ENCODE measurements at places on chromosomes 11 and 22.
A peak's percentile ranks its signal among the peaks of the same experiment; 100 is the strongest.

GRCh38 chr11:11409901-11410300 is 56.9 kb upstream of the CSNK2A3 start:
- DNase-seq = no peak

DNA sequence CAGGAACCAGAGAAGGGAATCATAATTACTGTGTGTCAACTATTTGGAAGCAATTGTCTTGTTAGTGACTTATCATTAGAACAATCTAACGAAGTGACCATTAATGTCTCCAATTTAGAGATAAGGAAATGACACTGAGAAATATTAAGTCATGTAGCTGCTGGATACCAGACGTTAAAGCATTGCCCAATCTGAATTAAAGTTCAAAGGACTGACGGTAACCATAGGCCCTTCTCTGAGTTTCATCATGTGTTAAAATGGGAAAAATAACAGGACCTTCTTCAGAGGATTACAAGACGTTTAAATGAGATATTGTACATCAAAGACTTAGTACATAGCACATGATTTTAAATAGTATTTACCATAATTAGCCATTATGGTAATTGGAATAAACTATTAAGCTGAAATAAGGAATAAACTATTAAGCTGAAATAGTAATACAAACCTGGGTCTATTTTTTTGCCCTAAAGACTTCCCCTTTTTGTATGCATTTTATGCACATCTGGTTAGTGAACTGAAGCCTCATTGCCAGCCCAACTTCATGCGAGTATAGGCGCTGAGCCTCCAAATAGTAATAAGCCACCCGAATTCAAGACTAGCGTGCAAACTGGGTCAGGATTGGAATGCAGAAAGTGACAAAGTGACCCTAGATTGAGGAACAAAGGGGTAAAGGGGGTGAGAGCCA is 41.0 kb downstream of the GLYATL1 start:
- DNase-seq = no peak

DNA sequence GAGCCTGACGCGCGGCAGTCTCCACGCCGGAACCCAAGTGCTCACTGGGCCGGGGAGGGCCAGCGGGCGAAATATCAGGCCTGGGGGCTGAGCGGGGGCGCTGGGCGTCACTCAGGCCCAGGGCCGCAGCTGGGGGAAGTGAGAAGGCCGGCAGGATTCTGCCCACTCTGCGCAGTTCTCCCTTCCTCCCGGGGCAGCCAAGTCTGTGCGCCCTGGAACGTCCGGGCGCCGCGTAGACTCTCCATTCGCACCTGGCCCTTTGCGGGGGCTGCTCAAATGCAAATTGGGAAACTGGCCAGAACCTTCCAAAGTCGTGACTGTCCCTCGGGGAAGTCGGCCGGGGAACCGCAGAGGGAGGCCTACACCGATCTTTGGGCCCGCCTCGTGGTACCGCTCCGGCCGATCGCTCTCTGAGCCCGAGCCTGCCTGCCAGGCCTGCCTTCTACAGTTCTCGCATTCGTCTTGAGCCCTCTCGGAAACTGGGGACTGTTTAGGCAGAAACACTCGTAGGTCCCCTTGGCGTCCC is 2.2 kb upstream of the SLC6A5 start:
- DNase-seq = no peak

DNA sequence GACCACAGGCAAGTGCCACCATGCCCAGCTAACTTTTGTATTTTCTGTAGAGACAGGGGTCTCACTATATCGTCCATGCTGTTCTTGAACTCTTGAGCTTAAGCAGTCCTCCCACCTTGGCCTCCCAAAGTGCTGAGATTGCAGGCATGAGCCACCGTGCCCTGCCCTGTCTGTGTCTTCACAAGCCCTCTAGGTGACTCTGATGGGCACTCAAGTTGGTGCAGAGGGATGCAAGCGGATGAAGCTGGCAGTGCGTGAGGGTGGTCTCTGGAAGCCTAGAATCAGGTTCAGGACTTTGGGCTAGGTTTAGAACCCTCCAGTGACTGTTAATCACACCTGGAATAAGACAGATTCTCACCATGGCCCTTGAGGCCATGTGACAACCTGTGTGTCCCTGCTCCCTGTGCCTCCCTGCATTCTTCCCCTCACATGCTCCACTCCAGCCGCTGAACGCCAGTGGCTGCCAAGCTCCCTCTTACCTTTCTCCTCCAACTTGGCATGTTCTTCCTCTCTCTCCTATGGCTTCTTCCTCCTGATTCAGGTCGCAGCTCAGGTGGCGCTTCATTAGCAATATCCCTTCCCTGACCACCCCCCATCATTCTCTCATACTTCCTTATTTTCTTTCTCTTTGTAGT is 242.3 kb upstream of the TBCEL start:
- no peak for DNase-seq

- no peak for DNase-seq
Observed at GRCh38 chr11:1558775-1559110, 13.3 kb downstream of the DUSP8 start.

DNA sequence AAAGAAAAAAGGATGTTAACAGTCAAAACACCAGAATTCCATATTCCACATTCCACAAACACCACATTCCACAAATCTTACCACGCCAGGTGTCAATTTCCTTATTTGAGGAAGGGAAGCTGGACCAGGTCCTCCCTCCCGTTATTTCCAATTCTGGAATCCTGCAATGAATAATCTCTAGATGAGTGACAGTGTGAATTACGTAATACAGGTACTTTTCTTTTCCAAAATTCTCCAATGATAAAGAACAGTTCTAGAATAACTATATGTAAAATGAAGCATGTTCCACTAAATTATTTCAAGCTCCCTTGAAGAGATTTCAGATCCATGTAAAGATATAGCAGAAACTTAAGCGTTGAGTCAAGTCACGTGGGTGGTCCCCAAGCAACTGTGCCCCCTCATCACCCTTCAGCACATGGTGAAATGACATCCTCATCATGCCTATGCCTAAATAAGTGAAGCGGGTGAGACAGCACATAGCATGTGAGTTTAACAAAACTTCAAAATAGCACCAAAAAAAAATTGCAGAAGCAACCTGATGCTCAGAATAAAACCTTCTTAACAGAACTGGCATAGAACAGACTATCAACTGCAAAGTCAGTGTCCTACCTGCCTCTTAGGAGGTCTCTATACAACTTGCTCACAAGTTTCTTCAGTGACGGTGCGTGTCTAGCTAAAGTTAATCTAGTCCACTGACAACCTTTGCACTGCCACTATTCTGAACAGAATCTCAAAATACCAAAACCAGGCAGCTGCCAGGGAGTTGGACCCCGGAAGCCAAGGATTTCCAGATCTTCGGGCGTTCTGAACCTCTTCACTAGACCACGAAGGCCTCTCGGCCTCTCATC is 876 bp downstream of the NFRKB start:
- DNase-seq = peak; percentile 5

DNA sequence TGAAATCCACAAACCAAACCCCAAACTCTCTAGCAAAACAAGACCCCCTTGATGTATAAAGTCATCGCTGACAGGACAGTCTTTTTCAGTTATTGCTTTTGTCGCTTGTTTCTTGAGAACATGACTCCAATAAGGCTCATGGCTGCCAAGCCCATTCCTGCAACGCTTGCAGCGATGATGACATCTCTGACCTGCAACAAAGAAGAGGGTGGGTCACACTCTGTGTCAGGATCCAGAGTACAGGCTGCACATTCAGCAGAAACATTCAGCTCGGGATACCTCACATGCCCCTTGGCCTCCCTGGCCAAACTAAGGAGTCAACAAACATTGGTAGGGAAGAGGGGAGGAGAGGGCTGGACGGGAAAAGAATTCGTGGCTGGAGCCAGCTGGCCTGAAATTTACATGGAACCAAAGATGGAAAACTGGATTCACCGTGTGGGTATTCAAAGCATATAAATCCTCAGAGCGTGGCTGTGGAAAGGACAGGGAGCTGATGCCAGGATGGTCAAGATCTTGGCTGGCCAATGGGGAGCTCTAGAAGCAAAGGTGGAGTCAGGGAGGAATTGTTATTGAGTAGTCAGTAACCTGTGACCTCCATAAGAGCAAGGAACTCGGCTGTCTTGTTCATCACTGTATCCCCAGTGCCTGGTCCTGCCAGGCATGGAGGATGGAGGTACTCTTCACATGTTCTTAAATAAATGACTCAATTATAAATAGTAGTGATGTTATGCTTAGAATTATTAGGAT is 11.8 kb upstream of the PLAAT2 start:
- no peak for DNase-seq

GRCh38 chr11:111521135-111521534 is 6.6 kb downstream of the HOATZ start:
- DNase-seq = peak; percentile 58

Data from fibroblast of skin of right biceps (primary cell).